ENCODE measurements at places on chromosomes 5 and 9.

DNA sequence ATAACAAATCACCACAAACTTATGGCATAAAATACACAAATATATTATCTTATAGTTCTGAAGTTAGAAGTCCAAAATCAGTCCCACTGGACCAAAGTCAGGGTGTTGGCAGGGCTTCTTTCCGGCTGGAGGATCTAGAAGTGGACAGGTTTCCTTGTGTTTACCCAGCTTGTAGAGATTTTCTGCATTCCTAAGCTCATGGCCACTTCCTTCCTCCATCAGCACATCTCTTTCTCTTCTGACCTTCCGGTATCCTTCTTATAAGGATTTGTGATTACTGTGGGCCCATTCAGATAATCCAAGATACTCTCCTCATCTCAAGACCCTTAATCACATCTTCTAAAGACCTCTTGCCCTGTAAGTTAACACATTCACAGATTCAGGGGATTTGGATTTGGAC is 97.6 kb downstream of the RAB3C start:
- DNase-seq: no peak

DNA sequence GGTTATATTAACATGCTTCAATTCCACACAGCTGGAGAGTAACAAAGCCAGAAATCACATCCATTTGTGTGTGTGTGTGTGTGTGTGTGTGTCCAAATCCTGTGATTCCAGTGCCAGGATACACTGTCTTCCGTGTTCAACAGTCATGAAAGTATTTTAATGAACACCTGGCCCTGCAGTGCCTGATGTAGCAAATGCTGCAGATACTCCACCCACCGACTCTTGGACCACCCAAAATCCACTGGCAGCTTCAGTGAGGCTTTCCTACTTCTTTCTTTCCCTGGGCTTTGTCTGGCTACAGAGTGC is 13.1 kb upstream of the INSYN2B start:
- DNase-seq: no peak

DNA sequence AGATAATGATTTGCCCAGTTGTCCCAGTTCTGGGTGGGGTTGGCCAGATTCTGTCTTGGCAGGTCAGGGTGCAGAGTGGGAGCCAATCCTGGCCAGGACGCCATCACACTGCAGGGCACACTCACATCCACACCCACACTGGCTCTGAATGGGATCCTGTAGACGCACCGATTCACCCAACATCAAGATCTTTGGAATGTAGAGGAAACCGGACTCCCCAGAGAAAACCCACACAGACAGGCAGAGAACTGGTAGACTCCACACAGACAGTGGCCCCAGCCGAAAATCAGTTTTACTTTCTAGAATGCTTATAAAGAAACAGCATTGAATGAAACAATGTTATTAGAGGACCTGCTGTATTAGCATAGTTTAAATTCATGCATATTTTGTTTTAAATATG is 343.1 kb upstream of the DAB2 start:
- no peak for DNase-seq

DNA sequence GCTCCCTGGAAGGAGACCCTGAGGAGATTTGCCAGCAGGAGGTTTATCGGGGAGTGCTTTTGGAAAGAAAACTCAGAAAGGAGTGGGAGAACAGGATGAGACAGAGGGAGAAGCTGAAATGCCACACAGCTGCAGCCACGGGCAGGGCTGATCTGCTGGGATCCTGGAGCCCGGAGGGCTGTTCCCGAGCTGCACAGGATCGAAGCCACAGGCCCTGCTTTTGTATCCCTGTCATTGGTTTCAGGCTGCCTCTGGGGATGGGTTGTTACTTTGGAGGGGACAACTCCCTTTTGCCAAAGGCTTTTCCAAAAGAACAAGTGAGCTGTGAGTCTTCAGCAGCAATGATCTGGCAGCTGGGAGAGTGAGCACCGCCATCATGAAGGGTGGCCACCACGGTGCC is 152.5 kb upstream of the PTCH1 start:
- no peak for DNase-seq

- DNase-seq: no peak
These were observed 134.0 kb upstream of the TARS1 start for GRCh38 chr5:33306758-33307157.

- no peak for DNase-seq
These were observed 252.2 kb downstream of the PIK3R1 start for GRCh38 chr5:68467794-68468193.

GRCh38 chr5:32153723-32154122 is 20.4 kb downstream of the GOLPH3 start:
- no peak for DNase-seq

DNA sequence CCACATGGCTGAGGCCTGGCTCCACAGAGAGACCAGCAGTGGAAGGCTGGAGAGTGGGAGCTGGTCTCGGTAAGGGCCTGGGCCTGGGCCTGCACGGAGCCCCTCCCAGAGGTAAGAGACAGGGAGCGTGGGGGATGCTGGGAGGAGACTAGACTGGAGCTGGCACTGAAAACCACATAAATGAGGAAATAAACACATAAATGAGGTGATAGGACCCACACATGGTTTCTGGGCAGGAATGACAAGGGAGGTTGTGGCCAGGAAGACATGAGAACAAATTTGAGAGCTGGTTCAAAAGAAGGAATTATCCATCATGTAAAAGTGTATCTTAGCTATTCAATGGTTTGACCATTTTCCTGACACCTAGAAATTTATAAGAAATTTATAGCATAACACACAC is 451.7 kb upstream of the DAP start:
- no peak for DNase-seq

GRCh38 chr5:92678640-92679039 is 902.4 kb downstream of the NR2F1-AS1 start:
- no peak for DNase-seq

DNA sequence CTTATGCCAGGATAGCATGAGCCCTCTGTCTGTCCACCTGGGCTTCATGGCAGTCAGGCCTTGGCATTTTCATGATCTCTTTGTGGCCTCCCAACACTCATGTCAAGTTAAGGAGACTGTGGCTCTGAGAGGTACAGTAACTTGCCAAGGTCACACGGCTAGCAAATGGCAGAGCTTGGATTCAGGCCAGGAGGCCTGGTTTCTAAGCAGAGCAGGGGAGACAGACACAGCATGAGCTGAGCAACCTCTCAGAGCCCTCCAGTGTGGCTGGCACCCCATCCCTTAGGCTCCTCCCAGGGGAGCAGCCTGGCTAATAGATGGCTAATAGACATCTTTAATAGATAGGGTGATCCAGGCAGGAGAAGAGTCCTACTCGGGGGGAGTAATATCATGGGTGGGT is 4.1 kb downstream of the SYNPO start:
- DNase-seq: peak; percentile 32

DNA sequence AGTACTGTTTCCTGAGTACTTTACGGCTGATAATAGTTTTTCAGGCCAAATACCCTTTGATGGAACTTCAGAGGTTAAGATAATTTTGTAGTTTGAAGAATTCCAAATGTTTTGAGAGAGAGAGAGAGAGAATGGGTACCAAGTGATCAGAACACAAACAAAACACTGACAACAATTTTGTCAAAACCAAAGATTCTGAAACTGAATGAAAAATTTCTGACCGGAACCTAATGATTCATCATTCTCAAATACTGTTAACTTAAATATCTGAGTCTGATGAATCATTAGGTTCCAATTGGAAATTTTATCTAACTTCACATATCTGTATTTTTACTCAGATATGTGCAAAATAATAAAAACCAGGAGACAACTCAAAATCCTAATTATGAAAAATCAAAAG is 4.0 kb downstream of the LMBRD2 start:
- DNase-seq: no peak

DNA sequence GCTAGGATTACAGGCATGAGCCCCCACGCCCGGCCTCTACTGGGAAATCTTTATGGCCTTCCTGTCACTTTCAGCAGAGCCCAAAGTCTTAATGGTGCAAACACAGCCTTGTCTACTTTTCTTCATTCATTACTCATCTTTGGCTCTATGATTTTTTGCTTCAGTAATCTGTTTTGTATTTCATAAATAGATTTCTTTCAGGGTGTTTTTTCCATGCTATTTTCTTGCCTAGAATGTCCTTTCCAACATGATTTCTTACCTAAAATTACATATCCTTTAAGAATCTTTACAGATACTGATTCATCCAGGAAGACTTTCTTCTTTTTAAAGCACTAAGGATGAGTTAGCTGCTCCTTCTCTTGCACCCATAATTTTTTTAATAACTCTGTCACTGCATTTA is 213.0 kb downstream of the TAF11L14 start:
- DNase-seq: no peak

DNA sequence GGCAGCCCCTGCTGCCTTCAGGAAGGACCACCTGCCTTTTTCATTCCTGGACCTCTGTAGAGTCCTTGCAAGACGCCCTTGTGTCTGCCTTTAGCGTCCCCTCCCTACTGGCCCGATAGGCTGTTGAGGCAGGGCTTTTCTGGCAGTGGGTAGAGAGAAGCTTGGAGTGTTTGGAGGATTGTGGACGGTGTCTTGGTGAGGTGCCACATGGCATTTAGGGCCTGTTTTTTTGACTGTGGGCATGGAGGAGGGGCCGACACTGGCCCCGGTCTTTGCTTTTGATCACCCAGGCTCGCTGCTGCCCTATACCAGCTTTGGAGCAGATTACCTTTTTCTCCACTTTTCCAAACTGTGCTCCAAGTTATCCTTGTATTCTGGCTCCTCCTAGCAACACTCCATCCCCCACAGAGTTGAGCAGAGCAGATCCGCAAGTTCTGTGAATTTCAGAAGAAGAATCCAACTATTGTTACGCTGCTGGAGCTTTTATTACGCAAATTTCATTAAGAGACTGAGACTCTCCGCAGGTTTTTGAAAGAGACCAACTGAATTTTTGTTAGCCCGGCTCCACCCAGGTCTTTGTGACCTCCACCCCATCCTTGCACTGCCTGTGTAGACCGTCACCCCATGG is 34.8 kb upstream of the PRDM12 start:
- DNase-seq: no peak

DNA sequence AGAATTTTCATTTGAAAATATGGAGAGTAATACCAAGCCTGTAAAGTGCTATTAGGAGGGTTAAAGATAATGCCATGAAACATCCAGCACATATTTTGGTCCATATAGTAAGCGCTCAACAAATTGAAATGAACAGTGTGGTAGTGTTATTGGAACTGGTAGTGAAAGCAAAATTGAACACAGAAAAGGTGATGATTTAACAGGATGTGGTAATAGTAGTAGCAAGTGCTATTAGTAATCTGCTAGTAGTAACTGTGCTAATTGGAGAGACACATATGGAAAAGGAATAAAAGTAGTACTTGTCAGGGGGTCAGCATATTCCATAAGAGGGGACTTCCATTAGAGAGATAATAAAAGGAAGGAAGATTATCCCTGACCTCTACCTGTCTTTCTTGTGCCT is 187.3 kb downstream of the HTR1A start:
- DNase-seq: no peak

DNA sequence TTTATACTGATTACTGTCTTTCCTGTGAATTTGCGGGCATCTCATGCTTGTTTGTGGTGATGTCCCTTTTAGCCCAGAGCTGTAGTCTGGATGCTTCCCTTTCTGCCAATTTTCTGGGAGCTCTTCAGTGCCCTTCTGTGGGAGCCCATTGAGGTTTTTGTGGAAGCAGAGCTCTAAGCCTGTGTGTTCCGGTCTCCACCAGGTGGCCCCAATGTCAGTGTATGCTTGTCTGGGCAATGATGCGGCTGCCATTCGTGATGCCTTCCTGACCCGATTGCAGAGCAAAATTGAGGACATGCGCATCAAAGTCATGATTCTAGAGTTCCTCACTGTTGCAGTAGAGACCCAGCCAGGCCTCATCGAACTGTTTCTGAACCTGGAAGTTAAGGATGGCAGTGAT is 35.1 kb downstream of the SH3GLB2 start:
- DNase-seq: no peak

DNA sequence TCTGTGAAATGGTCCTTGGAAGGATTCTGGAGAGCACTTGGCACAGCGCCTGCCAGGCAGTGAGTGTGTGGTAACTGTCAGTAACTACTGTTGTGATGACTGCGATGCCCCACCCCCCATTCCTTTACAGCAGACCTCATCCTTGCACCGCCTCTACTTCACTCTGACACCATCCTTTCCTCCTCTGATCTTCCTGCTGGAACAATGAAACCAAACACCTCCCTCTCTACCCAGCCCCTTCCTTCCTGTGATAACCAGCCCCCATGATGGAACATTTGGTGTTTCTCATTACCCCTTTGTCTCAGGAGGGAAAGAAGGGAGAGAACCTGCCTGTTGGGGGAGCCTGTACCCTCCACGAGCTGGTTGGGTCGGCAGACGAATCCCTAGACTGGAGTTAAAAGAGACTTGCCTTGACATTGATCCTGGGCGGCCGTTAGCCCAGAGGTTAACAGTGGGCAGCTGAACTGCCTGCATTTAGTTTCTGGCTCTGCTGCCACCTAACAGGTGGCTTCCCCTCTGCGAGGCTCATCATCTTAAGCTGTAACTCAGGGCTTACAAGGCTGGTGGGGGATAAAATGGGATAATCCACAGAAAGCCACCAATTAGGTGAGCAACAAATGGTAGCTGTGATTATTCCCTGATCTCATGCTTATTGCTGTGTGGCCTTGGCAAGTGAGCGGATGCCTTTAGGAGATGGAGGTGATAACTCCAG is 34.2 kb upstream of the GRPEL2 start:
- peak; percentile 24 for DNase-seq

DNA sequence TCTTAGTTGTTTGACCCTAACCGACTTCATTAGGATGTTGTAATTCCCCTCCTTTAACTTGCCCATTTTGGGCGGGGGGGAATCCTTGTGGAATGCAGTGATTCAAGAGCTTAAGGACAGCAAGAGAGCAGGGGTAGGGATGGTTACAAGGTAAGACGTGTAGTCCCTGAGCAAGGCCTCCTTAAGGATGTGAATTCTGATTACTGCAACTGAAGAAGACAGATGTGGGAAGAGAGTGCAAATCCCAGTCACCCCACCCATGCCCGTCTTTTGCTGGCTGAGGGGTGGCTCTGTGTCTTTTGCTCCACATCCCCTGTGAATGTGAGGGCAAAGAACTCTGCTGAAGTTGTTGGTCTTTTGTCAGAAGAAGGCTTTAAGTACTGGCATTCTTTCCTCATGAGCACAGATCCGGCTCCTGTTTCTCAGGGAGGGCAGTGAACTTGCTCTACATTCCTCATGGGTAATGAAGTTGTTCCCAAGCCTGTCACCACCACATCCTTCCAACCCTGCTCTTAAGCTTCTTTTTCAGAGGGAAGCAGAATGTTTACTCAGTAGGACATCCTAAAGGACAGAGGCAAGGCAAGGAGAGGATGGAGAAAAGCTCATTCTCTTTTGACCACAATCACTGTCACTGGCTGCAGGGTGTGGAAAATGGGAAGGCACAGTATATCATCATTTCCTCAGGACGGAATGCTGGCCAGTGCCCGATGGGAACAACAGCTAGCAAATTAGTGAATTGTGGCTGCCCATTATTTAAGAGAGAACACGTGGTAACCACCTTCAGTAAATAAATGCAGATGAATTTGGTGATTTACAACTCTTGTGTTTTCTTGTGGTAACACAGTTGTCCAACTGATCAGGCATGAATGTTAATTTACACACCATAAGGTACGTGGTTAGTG is 61.5 kb downstream of the RAI14 start:
- peak; percentile 53 for DNase-seq

GRCh38 chr5:158142156-158142555 is 283.2 kb upstream of the CLINT1 start:
- DNase-seq: no peak

All from retina (tissue), 1 donor.